Adrenal gland (tissue), 19 donors: ENCODE measurements at places on chromosomes 4 and X.

DNA sequence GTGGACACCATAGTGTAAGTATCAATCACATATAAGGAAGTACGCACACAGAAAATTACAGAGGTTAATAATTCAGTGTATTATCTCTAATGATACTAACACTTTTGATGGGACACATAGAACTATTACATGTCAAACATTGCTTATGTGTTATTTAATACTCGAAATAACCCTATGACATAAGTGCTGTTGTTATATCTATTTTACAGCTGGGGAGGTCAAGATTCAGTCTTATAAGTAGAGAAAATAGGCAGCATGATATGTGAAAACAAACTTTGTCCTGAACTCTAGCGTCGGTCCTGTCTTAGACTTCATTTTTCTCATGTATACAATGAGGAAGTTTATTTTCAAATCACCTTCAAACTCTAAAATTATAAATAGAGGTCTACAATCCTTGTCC is 23.2 kb downstream of the ENPEP start:
- no peaks in the 10 kb centered on the region for H3K4me1 ChIP-seq
- peaks cover 6% of the 10 kb centered on the region for H3K27me3 ChIP-seq
- no peak overlapping the region for H3K27ac ChIP-seq
- no peaks in the 10 kb centered on the region for H3K36me3 ChIP-seq
- no peak for DNase-seq

- no peak for DNase-seq
- no peak overlapping the region for H3K27ac ChIP-seq
- H3K4me1 ChIP-seq = no peaks in the 10 kb centered on the region
- no peaks in the 10 kb centered on the region for H3K27me3 ChIP-seq
Measured at GRCh38 chr4:163398238-163398637, 54.5 kb downstream of the NPY5R start.

DNA sequence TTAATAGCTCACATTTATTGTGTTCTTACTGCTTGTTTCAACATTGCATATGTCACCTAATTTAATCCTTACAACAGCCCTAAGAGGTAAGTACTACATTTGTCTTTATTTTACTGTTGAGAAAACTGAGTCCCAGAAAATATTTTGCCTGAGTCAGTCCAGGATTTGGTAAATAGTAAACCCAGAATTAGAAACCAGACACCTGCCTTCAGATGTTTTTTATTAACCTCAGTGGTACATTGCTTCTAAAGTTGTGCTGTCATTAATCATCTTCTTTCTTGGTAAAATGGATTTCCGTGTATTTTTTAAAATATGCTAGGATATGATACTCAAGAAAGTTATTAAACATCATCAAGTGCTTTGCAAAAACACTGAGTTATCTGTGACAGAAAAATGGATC is 31.4 kb downstream of the USP53 start:
- DNase-seq = no peak
- no peaks in the 10 kb centered on the region for H3K27me3 ChIP-seq
- peaks cover 13% of the 10 kb centered on the region for H3K4me1 ChIP-seq
- no peak overlapping the region for H3K4me3 ChIP-seq
- H3K27ac ChIP-seq = no peak overlapping the region

GRCh38 chr4:73777612-73778011 is 37.2 kb downstream of the CXCL8 start:
- no peak overlapping the region for H3K27ac ChIP-seq
- H3K4me1 ChIP-seq = peaks cover 6% of the 10 kb centered on the region
- no peaks in the 10 kb centered on the region for H3K36me3 ChIP-seq

GRCh38 chrX:13695601-13696115 is 6.7 kb downstream of the RAB9A start:
- no peak overlapping the region for H3K27ac ChIP-seq
- no peak overlapping the region for H3K4me3 ChIP-seq
- no peaks in the 10 kb centered on the region for H3K27me3 ChIP-seq
- peaks cover 74% of the 10 kb centered on the region for H3K4me1 ChIP-seq
- H3K36me3 ChIP-seq = no peaks in the 10 kb centered on the region

DNA sequence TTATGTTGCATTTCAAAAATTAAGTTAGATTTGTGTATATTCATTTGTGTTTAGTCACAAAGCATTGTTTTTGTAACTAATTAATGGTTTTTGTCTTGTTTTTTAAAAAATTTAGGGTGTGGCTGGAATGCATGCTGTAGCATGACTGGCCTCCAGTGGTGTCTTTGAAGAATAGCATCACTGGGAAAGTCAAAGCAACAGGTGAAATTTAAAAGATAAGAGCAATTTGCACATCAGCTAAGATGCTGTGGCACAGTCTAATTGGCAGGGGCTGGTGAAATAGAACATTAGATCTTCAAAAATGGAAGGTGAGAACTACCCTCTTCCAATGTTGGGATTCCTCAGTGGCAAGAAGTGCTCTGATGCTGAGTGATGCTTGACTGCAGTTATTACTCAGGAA is 45.3 kb downstream of the ANK2 start:
- H3K4me3 ChIP-seq = no peak overlapping the region
- no peaks in the 10 kb centered on the region for H3K36me3 ChIP-seq
- H3K4me1 ChIP-seq = no peaks in the 10 kb centered on the region
- no peak for DNase-seq
- no peaks in the 10 kb centered on the region for H3K27me3 ChIP-seq

- no peaks in the 10 kb centered on the region for H3K4me1 ChIP-seq
- H3K27ac ChIP-seq = no peak overlapping the region
- H3K4me3 ChIP-seq = no peak overlapping the region
- peaks cover 4% of the 10 kb centered on the region for H3K27me3 ChIP-seq
- no peaks in the 10 kb centered on the region for H3K36me3 ChIP-seq
Measured at GRCh38 chrX:66046612-66047235, 6.8 kb upstream of the VSIG4 start.

DNA sequence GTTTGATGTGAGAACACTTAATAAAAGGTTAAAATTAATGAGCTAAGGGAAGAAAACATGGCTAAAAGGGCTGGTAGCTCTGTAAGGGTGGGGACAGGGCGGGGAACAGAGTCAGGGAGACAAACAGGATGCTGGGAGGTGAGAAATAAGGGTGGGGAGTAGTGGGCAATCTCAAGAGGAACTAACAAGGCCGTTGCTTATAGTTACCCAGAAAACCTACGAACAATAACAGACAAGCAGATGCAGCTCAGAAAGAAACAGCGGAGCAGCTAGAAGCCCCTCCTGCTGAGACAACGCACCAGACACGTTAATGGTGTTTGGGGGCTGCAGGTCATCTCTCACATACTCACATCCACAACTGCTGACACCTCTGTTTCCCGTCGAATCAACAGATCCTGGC is 9.7 kb upstream of the KLF3 start:
- no peak for DNase-seq
- H3K36me3 ChIP-seq = no peaks in the 10 kb centered on the region
- no peaks in the 10 kb centered on the region for H3K27me3 ChIP-seq
- H3K4me3 ChIP-seq = no peak overlapping the region
- H3K27ac ChIP-seq = no peak overlapping the region
- no peaks in the 10 kb centered on the region for H3K4me1 ChIP-seq

DNA sequence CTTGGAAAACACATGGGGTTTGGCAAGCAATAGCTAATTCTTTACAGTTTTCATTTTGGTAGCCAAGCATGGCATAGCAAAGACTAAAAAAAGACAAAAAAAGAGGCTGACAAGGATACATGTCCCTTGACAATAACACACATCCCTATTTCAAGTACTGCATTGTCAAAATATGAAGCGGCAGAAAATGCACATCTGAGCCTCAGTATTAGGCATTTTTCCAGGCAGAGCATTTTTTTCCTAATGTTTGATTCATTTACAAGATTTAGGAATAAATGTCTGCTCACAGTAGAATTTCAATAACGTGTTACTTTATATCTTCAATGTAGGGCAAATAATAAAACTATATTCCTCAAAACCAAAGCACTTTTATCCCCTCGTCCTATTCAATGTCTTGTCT is 216.3 kb upstream of the PCDH18 start:
- H3K27ac ChIP-seq = no peak overlapping the region
- DNase-seq = no peak
- H3K4me1 ChIP-seq = no peaks in the 10 kb centered on the region
- H3K27me3 ChIP-seq = no peaks in the 10 kb centered on the region
- no peak overlapping the region for H3K4me3 ChIP-seq
- H3K36me3 ChIP-seq = no peaks in the 10 kb centered on the region

DNA sequence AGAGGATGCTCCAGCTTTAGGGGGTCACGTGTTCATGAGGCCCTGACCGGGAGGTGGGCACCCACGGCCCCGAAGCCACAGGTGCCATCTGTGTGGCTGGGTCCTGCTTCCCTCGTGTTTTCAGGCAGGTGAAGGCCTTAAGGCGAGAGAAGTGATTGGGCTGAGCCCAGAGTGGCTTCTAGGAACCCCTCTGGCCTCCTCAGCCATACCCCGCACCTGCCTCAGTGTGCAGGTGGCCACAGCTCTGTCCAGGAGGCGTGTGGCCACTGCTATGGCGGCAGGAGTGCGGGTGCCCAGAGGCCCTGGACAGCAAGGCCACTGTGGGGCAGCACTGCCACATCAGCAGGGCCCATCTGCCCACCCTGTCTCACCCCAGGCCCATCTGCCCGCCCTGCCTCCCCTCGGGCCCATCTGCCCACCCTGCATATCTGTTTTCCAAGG is 25.0 kb downstream of the NKX1-1 start:
- DNase-seq = no peak
- H3K27ac ChIP-seq = no peak overlapping the region
- peaks cover under 1% of the 10 kb centered on the region for H3K36me3 ChIP-seq
- no peak overlapping the region for H3K4me3 ChIP-seq

- no peaks in the 10 kb centered on the region for H3K27me3 ChIP-seq
- no peaks in the 10 kb centered on the region for H3K4me1 ChIP-seq
- H3K36me3 ChIP-seq = no peaks in the 10 kb centered on the region
- H3K4me3 ChIP-seq = no peak overlapping the region
Measured at GRCh38 chr4:55367084-55367722, 21.2 kb downstream of the SRD5A3 start.

DNA sequence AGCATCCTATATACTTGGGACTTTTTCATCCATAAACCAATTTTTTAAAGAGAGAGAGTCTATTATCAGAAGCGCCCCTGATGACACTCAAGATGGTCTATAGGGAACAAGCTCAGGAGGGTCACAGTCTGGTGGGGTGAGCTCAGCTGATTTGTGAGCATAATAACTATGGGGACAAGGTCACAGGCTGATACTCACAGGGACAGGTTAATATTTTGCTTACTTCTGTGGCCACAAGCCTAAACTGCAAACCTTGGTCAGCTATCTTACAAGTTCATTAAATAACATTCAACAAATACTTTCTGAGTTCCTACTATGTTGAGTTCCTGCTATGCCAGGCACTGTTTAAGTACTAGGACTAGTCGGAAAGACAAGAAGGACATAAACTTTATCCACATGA is 10.2 kb upstream of the CCDC149 start:
- H3K36me3 ChIP-seq = no peaks in the 10 kb centered on the region
- no peaks in the 10 kb centered on the region for H3K4me1 ChIP-seq
- no peak overlapping the region for H3K4me3 ChIP-seq
- no peak overlapping the region for H3K27ac ChIP-seq

DNA sequence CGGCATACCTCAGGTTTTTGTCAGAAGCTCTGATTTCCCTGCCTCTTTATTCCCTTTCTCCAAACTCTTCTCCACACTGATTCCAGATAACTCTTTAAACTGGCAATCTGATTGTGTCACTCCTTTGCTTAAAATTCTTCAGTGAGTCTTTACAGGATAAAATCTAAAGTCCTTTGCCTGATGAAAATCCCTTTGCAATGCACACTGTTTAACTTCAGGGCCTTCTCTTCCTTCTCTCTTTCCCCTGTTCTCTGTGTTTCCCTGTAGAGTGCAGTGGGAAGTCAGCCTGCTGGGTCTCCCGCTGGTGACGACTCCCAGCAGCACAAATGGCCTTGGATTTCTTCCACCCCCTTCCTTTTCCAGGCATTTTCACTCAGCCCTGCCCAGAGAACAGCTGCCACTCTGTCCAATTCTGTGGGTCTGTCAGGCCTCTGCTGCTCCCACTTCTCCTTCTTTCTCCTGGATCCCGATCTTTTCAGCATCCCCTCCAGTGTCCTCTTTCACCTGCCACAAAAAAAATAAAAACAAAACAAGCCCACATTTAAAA is 189.9 kb upstream of the NWD2 start:
- H3K27ac ChIP-seq = no peak overlapping the region
- no peaks in the 10 kb centered on the region for H3K4me1 ChIP-seq
- H3K4me3 ChIP-seq = no peak overlapping the region
- H3K36me3 ChIP-seq = no peaks in the 10 kb centered on the region

DNA sequence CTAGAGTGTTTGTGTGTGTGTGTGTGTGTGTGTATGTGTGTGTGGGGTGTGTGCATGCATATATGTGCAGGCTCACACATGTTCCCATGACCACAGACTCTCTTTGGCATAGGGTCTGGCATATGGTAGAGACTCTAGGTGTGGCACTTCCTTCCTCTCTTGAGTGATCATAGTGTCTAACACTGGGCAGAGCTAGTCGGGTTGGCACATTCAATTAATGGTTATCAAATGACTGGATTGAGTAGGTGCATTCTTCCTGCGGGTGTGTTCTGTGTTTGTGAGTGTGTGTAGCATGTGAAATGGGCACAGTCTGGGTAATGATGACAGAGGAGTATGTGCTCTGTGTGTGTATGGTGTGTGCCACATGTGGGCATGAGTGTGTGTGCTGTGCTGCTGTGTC is 106.5 kb downstream of the EFNB1 start:
- no peaks in the 10 kb centered on the region for H3K27me3 ChIP-seq
- DNase-seq = no peak
- no peak overlapping the region for H3K4me3 ChIP-seq
- no peak overlapping the region for H3K27ac ChIP-seq
- H3K4me1 ChIP-seq = peaks cover 20% of the 10 kb centered on the region
- no peaks in the 10 kb centered on the region for H3K36me3 ChIP-seq

DNA sequence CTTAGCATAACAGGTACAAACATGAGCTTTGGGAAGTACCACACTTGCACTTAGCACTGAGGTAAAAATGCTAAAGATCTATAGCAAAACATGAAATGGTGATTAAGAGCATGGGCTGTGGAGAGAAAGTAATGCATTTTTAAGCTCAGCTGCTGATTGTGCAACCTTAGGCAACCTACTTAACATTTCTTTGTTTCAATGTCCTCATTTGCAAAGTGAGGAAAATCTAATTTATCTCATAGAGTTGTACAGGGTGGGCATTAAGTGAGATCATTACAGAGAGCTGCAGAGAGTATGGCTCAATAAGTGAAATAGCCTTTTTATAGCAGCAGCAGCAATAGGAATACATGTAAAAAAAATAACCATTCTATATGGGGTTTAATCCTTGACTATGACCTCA is 87.0 kb downstream of the PAK3 start:
- no peak overlapping the region for H3K4me3 ChIP-seq
- peaks cover 10% of the 10 kb centered on the region for H3K27me3 ChIP-seq
- H3K27ac ChIP-seq = no peak overlapping the region
- H3K36me3 ChIP-seq = no peaks in the 10 kb centered on the region

DNA sequence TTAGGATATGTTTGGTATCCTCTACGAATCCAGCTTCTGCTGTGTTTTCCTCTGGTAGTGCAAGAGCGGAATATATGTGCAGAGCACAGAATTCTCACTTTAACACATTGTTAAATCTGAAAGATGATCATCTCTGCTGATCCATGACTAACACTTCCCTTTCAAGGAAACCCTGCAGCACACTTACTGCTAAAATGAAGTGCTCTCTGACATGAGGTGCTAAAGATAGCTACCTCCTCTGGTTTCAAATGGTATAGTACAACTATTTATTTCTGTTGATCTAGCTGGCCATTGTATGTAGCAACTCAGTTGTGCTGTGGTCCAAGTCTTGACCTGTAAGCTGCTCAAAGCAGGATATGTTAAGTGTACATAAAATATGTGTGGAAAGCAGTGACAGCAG is 162.4 kb upstream of the FMR1 start:
- H3K27me3 ChIP-seq = no peaks in the 10 kb centered on the region
- H3K4me1 ChIP-seq = no peaks in the 10 kb centered on the region
- DNase-seq = no peak
- H3K36me3 ChIP-seq = no peaks in the 10 kb centered on the region
- H3K4me3 ChIP-seq = no peak overlapping the region
